ENCODE measurements at places on chromosomes 3 and 15.

DNA sequence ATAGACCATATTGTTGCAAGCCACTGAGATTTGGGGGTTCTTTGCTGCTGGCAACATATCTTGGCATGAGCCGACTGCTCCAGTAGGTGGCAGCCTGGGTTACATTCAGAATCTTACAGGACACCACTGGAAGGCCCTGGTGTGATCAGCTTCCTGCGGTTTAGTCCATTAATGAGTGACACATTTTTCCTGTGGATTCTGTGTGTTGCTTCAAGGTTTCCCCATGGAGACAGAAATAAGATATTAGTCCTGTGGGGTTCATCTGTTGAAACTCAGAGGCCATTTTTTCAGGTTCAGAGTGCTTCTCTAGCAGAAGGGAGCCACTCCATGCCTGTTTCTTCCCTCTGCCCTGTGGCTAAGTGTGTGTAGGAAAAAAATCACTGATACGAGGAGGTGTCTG, 116.2 kb downstream of the MFSD1 start:
- DNase-seq, result no peak

- DNase-seq, result no peak
These were observed 17.1 kb upstream of the SKIC8 start for GRCh38 chr15:78316283-78317083.

DNA sequence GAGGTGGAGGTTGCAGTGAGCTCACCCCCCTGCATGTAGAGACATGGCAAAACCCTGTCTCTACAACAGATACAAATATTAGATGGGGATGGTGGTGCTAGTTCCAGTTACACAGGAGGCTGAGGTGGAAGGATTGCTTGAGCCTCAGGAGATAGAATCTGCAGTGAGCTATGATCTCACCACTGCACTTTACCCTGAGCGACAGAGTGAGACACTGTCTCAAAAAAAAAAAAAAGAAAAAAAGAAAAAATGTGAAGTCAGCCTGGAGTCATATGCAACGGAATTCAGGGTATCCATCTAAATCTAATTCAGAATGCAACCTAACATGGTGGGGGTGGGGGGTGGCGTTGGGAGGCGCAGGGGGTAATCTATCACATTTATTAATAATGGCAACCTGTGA, 37.1 kb upstream of the NR2F2 start:
- no peak for DNase-seq

- no peak for DNase-seq
These were observed 516.7 kb upstream of the CFAP20DC start for GRCh38 chr3:59566481-59566975.

GRCh38 chr3:135895106-135895733, 70.3 kb upstream of the PPP2R3A start:
- DNase-seq, result no peak

GRCh38 chr3:50624634-50625033, 7.7 kb downstream of the MAPKAPK3 start:
- DNase-seq, result no peak
